ENCODE measurements at places on chromosomes 5 and 9. TPM values are rescaled to one million over a fixed set of nuclear protein-coding genes. Genes with fewer than 3 reads are reported as not detected.
A peak's percentile ranks its signal among the peaks of the same experiment; 100 is the strongest.

- DNase-seq: no peak
- no peak overlapping the region for H3K4me3 ChIP-seq
- no peaks in the 10 kb centered on the region for H3K4me1 ChIP-seq
- no peaks in the 10 kb centered on the region for H3K36me3 ChIP-seq
- H3K27ac ChIP-seq: no peak overlapping the region
- H3K27me3 ChIP-seq: no peaks in the 10 kb centered on the region
Observed at GRCh38 chr5:56375011-56375410, 141.9 kb upstream of the ANKRD55 start.

The GOLGA2 gene
- total RNA-seq: 25.2 TPM

The NUDT12 gene
- 31.3 TPM for total RNA-seq

The PRSS3 gene
- total RNA-seq: not detected

DNA sequence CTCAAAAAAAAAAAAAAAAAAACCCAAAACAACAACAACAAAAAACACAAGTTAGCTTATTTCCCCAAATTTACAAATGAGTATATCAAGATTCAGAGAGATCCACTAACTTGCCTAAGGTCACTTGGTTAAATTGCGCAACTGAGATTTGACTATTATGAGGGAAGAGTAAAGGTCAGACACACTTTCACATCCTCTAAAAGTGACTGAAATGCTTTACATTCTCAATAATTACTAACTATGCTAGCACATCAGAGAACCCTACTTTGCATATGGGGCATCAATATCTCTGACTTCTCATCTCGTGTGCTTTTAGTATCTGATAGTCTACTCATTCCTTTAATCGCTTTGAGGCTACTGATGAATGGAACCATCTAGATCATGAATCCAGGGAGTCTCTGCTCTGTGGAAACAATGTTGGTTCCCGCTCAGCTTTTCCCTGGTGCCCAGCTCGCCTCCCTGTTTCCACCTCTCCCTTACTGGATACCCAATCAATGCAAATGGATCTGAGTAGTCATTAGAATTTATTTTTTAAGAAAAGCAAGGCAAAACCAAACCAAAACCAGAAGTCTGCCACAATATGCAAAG lies 182.1 kb upstream of the TRIM32 start:
- H3K4me1 ChIP-seq: peaks cover 8% of the 10 kb centered on the region
- no peak overlapping the region for H3K27ac ChIP-seq
- no peak for DNase-seq

The BAAT gene
- total RNA-seq: 0.09 TPM

The GLDC gene
- 100 TPM for total RNA-seq

DNA sequence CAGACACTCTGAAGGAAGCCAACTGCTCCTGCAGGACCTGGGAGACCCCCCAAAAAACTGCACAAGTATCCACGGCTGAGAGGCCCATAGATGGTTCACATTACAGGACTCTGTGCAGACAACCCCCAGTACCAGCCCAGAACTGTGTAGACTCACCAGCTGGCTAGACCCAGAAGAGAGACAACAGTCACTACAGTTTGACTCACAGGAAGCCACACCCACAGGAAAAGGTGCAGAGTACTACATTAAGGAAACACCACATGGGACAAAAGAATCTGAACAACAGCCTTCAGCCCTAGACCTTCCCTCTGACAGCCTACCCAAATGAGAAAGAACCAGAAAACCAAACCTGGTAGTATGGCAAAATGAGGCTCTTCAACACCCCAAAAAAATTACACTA lies 281.2 kb upstream of the RGMB start:
- no peak for DNase-seq
- no peak overlapping the region for H3K27ac ChIP-seq
- no peaks in the 10 kb centered on the region for H3K4me1 ChIP-seq
- H3K27me3 ChIP-seq: no peaks in the 10 kb centered on the region
- H3K4me3 ChIP-seq: no peak overlapping the region
- no peaks in the 10 kb centered on the region for H3K36me3 ChIP-seq

DNA sequence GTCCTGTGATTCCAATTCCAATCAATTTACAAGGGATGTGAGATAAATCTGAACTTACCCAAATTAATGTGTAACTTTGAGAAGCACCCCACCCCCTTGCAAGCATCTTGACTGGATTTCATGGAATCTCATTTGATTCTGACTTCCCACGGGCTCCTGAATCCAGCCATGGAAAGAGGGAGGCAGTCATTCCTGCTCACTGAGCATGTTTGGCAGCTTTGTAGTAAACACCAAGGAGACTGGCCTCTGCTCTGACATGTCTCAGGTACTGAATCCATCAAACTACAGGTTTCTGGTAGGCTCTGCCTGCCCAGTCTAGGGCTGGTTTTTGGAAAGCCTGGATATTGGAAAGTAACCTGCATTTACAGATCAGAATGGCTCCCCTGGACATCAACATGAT lies 357.6 kb downstream of the ARHGEF28 start:
- no peaks in the 10 kb centered on the region for H3K36me3 ChIP-seq
- H3K4me1 ChIP-seq: peaks cover 10% of the 10 kb centered on the region
- DNase-seq: no peak
- H3K27me3 ChIP-seq: no peaks in the 10 kb centered on the region

- no peak overlapping the region for H3K27ac ChIP-seq
- H3K4me1 ChIP-seq: no peaks in the 10 kb centered on the region
- H3K4me3 ChIP-seq: no peak overlapping the region
- DNase-seq: no peak
- H3K27me3 ChIP-seq: no peaks in the 10 kb centered on the region
Observed at GRCh38 chr5:34526682-34527305, 129.3 kb upstream of the RAI14 start.

GRCh38 chr5:107812570-107813141 lies 141.9 kb upstream of the EFNA5 start:
- H3K4me3 ChIP-seq: no peak overlapping the region
- H3K36me3 ChIP-seq: no peaks in the 10 kb centered on the region
- H3K4me1 ChIP-seq: peaks cover 65% of the 10 kb centered on the region
- no peak overlapping the region for H3K27ac ChIP-seq

GRCh38 chr9:33408087-33408486 lies 5.7 kb upstream of the AQP7 start:
- no peak for DNase-seq
- no peak overlapping the region for H3K27ac ChIP-seq
- H3K27me3 ChIP-seq: no peaks in the 10 kb centered on the region
- H3K4me3 ChIP-seq: no peak overlapping the region
- H3K4me1 ChIP-seq: no peaks in the 10 kb centered on the region

GRCh38 chr5:82348784-82349425 lies 70.8 kb upstream of the RPS23 start:
- no peak overlapping the region for H3K27ac ChIP-seq
- H3K4me3 ChIP-seq: no peak overlapping the region
- no peaks in the 10 kb centered on the region for H3K36me3 ChIP-seq
- no peaks in the 10 kb centered on the region for H3K27me3 ChIP-seq
- no peak for DNase-seq

DNA sequence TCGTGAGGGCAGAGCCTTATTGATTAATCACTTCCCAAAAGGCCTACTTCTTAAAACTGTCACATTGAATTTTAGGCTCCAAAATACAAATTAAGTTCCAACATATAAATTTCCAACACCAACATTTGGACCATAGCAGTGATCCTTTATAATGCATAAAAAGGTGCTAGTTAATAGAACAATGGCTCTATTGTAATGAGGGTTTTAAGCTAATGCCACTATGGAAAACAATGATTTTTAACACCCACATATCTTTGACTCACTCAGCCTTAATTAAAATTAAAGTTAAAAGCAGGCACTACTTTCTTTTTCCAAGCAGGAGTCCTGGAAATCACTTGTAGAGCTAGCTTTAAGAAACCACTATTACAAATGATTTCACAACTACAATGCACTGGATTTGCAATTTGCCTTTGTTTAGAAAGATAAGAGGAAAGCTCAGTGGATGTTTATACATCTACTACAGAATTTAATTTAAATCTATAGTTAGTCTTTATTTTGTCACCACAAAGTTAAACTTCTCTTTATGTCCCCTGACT lies 41.8 kb downstream of the DPYSL3 start:
- H3K27ac ChIP-seq: peak overlapping the region; percentile 83
- peaks cover 43% of the 10 kb centered on the region for H3K4me1 ChIP-seq
- no peaks in the 10 kb centered on the region for H3K27me3 ChIP-seq
- no peaks in the 10 kb centered on the region for H3K36me3 ChIP-seq

DNA sequence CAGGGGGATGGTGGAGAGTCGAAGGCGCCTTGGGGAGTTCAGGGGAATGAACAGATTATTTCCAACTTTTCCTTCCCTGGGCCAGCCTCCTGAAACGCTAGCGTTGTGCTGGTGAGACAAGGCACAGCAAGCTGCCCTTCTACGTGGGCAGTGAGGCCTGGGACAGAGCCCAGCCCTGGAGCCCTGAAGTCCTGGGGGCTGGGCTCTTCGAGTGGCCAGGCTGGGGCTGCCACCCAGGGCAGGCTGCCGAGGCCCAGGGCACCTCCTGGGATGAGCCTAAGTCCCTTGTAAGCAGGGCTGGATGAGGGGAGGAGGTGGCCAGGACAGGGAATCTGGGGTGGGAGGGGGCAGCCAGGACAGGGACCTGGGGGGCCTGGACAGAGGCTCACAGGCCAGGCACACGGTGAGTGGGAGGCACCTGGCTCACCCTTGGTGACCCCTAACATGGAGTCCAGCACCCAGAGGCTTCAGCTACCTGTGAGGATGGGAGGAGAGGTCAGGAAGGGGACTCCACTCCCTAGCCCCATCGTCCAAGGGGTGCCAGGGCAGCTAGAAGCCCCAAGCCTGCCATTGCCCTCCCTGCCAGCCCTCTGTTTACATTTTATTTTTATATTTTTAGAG lies 1.3 kb upstream of the LCN12 start:
- no peaks in the 10 kb centered on the region for H3K27me3 ChIP-seq
- DNase-seq: no peak
- peak overlapping the region; percentile 53 for H3K4me3 ChIP-seq
- peak overlapping the region; percentile 57 for H3K27ac ChIP-seq
- H3K36me3 ChIP-seq: no peaks in the 10 kb centered on the region
- peaks cover 21% of the 10 kb centered on the region for H3K4me1 ChIP-seq

The CDC20B gene
- total RNA-seq: not detected

The NUTM2F gene
- 0.22 TPM for total RNA-seq

The GABRP gene
- total RNA-seq: 0.03 TPM

The LRRC19 gene
- total RNA-seq: not detected

DNA sequence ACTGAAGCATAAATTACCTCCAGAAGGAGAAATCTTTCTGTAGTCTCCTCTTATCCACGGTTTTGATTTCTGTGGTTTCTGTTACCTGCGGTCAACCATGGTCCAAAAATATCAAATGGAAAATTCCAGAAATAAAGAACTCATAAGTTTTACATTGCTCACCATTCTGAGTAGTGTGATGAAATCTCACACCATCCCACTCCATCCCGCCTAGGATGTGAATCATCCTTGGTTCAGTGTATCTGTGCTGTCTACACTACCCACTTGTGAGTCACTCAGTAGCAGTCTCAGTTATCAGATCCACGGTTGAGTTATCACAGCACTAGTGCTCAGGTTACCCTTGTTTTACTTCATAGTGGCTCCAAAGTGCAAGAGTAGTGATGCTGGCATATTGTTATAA lies 371.2 kb downstream of the NFIB start:
- DNase-seq: no peak
- H3K27me3 ChIP-seq: no peaks in the 10 kb centered on the region
- no peak overlapping the region for H3K27ac ChIP-seq
- H3K4me1 ChIP-seq: no peaks in the 10 kb centered on the region

DNA sequence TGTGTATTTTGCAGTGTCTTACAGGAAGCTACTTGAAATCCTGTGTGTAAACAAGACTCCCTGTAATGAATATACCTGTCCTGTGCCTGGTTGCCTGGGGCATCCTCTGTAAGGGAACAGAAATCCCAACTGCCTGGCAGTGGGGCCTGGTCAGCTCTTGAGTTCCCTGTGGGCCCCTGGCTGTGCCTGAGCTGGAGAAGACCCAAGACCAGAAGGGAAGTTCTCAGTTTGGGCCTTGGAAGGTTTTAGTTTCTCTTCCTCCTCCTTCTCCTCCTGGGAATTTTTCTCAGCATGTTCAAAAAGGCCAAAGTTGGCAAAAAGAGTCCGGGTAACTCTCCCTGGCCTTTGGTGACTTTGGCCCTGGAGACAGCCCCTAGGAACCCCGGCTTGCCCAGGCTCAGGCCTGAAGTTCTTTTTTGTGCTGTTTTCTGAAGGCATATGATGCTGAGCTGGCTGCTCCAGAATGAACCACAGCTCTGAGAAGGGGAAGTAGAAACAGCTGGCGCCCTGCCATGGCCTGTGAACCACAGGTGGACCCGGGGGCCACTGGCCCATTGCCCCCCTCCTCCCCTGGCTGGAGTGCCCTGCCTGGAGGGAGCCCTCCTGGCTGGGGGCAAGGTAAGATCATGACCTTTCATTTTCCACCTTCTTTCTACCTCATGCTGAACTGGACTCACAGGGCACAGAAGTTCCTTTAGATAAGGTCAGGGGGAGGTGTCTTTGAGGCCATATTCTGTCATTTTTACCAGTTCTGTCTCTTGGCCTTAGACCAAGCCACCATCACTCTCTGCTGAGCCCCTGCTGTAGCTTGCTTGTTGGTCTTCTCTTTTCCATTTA lies 5.8 kb downstream of the TMEM268 start:
- H3K36me3 ChIP-seq: no peaks in the 10 kb centered on the region

The PCDHB9 gene
- total RNA-seq: 3.1 TPM

DNA sequence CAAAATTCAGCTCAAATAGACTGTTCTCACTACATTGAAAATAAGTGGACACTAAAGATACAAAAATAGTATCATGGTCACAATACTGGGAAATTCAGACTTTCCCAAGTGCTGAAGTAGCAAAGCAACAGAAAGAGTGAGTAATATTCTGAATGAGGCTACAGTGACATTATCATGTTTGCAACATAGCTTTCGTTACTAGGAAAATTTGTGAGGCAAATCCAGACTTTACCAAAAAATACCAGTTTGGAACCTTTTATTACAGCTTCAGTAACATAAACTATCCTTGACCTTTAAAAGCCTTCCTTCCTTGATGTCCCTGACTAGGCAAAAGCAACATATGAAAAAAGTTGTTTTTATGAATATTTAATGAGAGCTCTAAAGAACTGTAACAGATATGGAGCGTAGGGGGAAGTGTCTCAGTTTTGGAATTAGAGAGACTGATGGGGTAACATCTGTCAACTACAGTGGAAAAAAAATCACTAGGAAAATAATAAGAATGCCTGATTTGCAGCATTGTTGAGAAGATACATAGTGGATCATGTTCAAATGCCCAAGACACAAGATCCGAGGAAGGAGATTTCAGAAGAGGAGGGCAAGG lies 312.9 kb downstream of the ADGRV1 start:
- H3K4me3 ChIP-seq: no peak overlapping the region
- no peak overlapping the region for H3K27ac ChIP-seq
- H3K36me3 ChIP-seq: no peaks in the 10 kb centered on the region
- no peaks in the 10 kb centered on the region for H3K27me3 ChIP-seq
- H3K4me1 ChIP-seq: peaks cover 19% of the 10 kb centered on the region
- DNase-seq: no peak

DNA sequence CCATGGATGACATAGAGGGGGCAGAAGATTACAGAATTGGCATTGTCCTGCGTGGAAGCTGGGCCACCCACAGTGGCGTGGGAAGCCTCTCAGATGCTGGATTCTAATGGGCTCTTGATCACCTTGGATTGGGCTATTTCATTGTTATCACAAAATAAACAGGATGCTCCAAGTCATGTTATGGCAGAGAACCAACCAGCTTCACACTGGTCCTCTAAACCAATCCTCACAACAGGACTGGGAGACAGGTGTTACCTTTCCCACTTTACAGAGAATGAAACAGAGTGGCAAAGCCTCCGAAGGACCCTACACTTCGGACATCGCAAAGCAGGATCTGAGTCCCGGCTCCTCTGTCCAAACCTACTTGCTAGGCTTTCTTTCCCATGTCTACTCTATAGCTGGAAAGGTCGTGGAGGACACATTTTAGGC lies 455 bp upstream of the SMIM3 start:
- H3K36me3 ChIP-seq: no peaks in the 10 kb centered on the region
- H3K4me3 ChIP-seq: peak overlapping the region; percentile 72
- peaks cover 25% of the 10 kb centered on the region for H3K4me1 ChIP-seq
- H3K27me3 ChIP-seq: peaks cover 8% of the 10 kb centered on the region
- DNase-seq: no peak
